ENCODE measurements at places on chromosomes 4 and X.
A peak's percentile ranks its signal among the peaks of the same experiment; 100 is the strongest.

DNA sequence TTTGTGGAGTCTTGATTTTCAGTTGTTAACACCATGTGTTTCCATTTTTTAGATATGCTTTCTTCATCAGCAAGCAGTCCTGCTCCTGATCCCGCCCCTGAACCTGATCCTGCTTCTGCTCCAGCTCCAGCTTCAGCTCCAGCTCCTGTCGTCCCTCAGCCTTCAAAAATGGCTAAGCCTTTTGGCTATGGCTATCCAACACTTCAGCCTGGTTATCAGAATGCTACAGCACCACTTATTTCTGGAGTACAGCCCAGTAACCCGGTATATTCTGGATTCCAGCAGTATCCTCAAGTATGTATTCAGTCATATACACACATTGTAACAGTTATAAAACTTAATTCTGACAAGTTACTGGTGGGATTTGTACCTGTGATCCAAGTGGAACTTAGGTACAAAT is 60.9 kb downstream of the SEC24B start:
- DNase-seq = no peak

- no peak for DNase-seq
These were observed 91.2 kb downstream of the NXF2 start for GRCh38 chrX:102338162-102338561.

DNA sequence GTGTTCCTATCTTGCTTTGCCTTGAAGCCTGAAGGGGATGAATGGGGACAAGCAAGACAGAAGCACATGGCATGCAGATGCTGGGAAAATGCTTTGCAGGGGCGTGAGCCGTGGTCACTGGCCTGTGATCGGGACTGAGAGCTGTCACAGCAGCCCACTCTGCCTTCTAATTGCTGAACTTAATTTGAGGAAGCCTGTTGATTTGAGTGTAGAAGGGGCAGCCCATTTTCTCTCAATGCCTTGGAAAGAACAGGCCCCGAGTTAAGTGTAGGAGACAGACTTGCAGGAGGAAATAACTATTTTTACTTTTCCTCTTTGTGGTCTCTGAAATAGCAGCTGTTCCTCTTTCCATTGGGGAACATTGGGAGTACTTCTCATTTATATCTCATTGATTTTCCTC is 26.1 kb upstream of the TBC1D1 start:
- no peak for DNase-seq

- DNase-seq = peak; percentile 71
These were observed 14.3 kb downstream of the FAM9C start for GRCh38 chrX:13029887-13030771.

DNA sequence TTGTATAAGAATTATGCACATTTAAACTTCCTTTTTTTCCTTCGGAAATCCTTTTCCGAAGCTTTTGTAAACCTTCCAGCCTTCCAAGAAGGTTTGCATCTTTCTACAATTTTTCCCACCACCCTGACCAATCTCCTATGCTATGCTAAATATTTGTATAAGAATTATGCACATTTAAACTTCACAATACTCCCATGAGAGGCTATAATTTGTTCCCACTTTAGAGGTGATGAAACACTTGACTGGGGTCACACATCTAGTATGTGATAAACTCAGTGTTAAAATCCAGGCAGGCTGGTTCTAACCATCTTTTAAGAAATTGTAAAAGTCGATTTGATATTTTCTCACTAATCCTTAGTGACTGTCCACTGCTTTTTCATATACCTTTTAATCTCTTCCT is 22.1 kb downstream of the NUDT6 start:
- DNase-seq = no peak
